ENCODE measurements at places on chromosomes 5 and 9. TPM values are rescaled to one million over a fixed set of nuclear protein-coding genes. Genes with fewer than 3 reads are reported as not detected.
A peak's percentile ranks its signal among the peaks of the same experiment; 100 is the strongest.

PCDHB2 gene
- 0.36 TPM for total RNA-seq

GRCh38 chr5:112119508-112119907 is 299.6 kb downstream of the EPB41L4A start:
- no peak for DNase-seq

FOXD4L4 gene
- under 0.01 TPM for total RNA-seq

- DNase-seq = peak; percentile 73
These were observed 87.9 kb upstream of the FSD1L start for GRCh38 chr9:105359892-105360291.

- no peak for DNase-seq
These were observed 77.7 kb upstream of the CTNND2 start for GRCh38 chr5:11981986-11982385.

GRCh38 chr5:42750507-42750906 is 6.1 kb upstream of the CCDC152 start:
- no peak for DNase-seq
